ENCODE measurements at places on chromosomes 7 and 10. TPM values are rescaled to one million over a fixed set of nuclear protein-coding genes. Genes with fewer than 3 reads are reported as not detected.

DNA sequence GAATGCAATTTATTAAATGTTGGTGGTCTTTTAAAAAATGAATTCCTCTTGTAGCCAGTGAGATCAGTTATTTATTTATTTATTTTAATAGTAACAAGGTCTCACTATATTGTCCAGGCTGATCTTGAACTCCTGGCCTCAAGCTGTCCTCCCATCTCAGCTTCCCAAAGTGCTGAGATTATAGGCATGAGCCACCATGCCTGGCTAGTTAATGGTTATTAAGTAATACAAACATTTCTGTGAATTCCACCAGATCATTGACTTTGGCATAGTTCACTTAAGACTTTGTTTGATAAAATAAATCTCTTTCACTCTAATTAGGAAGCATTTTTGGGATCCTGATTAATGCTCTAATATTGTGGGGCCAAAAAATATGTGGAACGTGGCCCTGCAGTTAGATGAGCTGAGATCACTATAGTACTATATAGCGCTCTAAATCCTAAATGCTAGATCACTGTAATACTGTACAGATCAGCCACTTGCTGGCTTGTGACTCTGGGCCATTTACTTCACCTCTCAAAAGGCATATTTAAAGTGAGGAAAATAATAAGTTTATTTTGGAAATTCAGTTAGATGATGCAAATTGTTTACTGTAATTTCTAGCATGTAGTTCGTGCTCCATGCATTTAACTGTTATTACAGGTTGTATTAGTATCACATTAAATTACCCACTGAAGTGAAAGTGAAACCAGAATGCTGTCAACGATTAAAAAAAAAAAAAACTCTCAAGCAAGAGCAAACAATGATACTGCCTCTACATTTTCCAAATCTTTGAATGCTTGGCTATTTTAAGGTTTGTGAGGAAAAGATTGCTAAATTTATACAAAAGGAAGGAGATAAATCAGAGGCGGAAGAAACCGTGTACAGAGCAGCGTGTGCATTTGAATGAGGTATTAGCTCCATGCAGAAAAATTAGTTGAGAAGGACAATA, 15.9 kb upstream of the FAS start:
- DNase-seq = no peak

DNA sequence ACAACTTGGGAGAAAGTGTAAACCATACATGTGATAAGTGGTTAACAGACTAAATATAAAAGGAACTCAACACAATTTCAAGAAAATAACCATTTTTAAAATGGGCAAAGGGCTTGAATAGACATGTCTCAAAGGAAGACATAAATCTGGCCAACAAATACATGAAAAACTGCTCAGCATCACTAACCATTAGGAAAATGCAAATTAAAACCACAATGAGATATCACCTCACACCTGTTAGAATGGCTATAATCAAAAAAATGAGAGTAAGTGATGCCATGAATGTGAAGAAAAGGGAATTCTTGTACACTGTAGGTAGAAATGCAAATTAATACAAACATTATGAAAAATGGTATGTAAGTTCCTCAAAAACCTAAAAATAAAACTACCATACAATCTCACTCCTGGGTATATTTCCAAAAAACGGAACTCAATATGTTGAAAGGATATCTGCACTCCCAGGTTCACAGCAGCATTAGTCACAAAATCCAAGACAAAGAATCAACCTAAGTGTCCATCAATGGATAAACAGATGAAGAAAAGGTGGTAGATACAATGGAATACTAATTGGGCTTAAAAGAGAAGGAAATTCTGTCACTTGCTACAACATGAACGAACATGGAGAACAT, 5.6 kb downstream of the SNX13 start:
- no peak for DNase-seq

GRCh38 chr10:112424651-112425050, 22.1 kb downstream of the ZDHHC6 start:
- no peak for DNase-seq

DNA sequence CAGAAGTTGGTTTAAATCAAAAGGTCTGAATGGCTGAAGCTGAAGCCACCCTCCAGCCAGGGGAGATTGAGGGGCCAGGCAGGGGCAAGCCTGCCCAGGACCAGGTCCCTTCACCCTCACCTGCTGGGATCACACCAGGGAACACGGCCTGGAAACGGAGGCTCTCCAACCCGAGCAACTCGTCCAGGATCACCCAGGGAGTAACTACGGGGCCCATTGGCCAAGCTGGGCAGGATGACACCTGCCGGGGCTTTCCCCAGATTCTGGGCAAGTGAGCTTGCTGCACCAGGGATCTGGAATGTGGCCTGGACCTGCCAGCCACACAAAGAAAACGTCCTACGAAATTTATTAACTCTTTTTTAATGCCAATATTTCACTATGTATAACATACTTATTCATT, 30.4 kb upstream of the PPP2R2D start:
- peak; percentile 65 for DNase-seq

GRCh38 chr7:157300369-157300825, 36.4 kb upstream of the DNAJB6 start:
- no peak for DNase-seq

GRCh38 chr10:12048547-12048946, 5.9 kb upstream of the UPF2 start:
- no peak for DNase-seq

GRCh38 chr7:136687693-136688322, 180.6 kb upstream of the CHRM2 start:
- DNase-seq = no peak

DNA sequence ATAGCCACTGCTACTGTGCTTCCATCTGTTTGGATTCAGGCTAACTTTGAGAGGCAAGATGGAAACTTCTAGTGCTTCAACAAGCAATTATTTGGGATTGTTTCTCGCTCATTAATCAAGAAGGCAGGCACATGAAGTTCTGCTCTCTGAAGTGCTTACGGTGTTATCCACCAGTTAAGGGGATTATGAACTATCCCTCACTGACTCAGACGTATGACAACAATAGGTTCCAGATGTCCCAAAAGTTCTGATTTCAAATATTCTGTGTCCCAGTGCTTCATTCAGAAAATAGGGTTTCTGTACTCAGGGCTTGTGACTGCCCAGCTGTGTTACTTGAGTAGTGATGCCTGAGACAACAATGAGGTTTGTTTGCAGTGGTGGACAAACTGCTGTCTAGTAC, 81.0 kb downstream of the HACD1 start:
- no peak for DNase-seq

- DNase-seq = no peak
Measured at GRCh38 chr10:74035303-74035702, 37.4 kb downstream of the VCL start.

GRCh38 chr10:71663311-71663710, 56.3 kb downstream of the C10orf105 start:
- DNase-seq = no peak

DNA sequence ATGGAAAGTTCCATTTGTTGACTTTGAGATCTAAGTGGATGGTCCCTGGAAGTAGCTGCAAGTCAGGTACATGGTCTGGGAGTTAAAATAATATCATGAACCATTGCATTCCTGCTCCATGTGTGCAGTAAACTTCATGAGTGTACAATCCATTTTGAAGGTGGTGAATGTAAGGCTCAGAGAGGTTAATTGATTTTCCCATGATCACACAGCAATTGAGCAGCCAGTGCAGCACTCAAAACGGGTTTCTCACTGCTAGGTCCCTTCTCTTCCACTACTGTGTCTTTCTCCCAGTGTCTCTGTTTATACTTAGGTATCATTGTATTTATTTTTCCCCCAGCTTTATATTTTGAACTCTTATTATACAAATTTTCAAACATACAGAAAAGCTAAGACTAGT, 9.9 kb downstream of the ZSCAN25 start:
- DNase-seq = no peak

DNA sequence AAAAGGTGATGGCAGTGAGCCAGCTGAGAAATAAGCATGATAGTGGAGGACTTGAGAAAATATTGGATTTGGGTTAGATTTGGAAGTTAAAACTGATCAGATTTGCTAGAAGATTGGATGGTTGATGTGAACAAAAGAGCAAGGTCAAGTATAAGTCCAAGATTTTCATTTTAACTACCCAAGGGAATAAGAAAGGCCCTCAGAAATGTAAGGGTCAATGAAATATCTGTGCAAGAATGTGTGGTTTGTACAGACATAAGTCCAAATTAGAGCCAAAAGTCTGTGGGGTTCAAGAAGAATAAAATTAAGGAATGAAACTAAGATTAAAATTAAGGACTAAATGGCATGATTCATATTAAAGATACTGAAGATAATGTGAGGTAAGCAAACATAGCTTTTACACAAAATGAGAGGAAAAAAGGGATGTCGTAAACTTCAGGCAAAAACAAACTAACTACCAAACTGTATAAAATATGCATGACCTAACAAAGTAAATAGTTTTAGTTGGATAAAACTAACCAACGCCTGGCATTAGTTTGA, 78.4 kb upstream of the CACNA2D1 start:
- DNase-seq = no peak

DNA sequence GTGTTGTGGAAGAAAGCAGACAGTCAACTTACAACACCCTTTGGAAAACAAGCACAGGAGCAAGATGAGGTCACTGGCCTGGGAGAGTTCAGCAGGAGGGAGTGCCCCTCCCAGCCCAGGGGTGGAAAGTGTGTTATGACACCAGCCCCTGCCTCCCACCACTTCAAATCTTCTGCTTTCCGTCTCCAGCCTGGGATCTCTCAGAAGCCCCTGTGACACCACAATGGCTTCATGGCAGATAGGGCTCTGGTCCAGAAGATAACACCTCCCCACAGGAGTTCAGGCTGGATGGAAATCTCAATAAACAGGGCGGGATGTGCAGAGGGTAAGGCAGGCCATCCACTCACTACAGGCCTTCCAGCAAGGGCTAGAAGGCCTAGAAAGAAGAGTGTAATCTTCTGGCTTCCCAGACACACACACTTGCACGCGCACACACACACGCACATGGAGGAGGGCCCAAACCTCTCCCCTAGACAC, 48.7 kb upstream of the ZMIZ1 start:
- DNase-seq = peak; percentile 73

DNA sequence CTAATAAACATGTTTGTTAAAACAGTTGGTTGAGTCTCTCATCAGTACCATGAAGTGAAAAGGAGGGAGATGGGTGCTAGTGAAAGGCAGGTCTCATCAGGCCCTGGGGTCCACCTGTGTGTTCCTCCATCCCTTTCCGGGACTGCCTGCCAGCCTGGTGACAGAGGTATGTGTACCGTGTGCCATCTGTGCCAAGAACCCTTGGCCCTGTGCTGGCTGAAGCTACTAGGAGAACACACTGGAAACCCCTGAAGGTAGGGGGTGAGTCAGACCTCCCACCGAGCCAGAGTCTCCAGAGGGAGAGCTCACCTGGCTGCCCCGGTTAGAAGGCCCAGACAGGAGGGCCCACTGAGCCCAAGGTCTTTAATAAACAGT, 2.3 kb downstream of the DDIT4 start:
- no peak for DNase-seq

DNA sequence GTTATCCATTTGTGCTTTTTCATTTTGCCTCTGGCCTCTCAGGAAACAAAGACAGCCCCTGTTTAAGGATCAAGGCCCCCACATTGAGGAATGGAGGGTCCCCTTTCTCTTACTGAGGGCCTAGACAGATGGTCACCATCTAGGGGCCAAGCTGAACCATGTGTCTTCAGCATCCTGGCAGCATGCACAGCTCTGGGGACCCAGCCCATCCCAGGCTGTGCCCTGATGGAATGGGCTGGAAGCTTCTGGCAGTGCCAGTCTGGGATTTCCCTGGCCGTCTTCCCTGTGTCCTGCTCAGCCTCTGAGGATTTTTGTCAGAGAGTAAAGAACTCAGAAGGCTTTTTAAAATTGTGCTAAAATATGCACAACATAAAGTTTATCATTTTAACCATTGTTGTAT, 116.8 kb downstream of the ITIH5 start:
- DNase-seq = no peak

DNA sequence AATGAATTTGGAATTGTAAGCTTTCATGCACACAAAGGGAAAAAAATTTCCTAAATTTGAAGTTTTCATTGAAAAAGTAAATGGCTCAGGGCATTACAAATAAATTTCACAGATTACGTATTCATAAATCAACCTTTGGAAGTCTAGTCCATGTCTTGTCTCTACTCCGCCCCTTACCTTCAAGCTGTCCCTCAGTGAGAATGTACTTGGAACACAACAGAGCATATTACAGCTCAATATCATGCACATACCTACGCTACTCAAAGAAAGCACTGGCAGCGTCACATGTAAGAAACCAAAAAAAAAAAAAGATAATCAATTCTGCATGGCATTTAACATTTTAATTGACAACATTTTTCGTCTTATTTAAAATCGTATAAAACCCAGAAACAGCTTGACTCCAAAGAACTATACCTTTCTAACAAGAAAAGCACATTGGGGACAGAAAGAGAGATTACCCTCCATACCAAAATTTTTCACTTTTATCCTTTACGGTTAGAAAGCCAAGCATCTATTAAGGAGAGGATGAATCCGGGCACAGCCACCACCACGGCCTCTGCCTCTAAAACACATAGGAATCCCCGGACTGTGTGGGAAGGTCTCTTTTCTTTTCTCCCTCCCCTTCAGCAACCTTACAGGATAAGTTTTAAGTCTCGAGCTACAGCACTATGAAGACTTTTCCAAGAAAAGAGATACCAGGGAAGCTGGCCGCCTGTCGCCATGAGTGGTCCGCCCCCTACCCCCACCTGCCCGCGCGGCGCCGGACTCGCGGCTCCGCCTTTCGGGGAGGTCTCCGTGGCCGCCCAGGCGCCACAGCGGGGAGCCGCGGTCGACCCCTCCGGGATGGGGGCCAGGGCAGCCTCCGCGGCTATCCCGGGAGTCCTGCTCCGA, 1.1 kb downstream of the JMJD1C start:
- no peak for DNase-seq

GRCh38 chr7:130361681-130362080, 17.1 kb downstream of the CPA5 start:
- no peak for DNase-seq

IFIT3 gene
- 19.0 TPM for total RNA-seq

PITX3 gene
- total RNA-seq = not detected

ITGA8 gene
- 885 TPM for total RNA-seq

ZNF248 gene
- 15.1 TPM for total RNA-seq

CTAGE15 gene
- total RNA-seq = 0.99 TPM

PPP1R3A gene
- total RNA-seq = not detected

SLC18A3 gene
- total RNA-seq = not detected

FGFR2 gene
- 13.1 TPM for total RNA-seq

All from aorta (tissue), 5 donors.